GM06990 (cell line): ENCODE measurements at places on chromosomes 4 and X.

DNA sequence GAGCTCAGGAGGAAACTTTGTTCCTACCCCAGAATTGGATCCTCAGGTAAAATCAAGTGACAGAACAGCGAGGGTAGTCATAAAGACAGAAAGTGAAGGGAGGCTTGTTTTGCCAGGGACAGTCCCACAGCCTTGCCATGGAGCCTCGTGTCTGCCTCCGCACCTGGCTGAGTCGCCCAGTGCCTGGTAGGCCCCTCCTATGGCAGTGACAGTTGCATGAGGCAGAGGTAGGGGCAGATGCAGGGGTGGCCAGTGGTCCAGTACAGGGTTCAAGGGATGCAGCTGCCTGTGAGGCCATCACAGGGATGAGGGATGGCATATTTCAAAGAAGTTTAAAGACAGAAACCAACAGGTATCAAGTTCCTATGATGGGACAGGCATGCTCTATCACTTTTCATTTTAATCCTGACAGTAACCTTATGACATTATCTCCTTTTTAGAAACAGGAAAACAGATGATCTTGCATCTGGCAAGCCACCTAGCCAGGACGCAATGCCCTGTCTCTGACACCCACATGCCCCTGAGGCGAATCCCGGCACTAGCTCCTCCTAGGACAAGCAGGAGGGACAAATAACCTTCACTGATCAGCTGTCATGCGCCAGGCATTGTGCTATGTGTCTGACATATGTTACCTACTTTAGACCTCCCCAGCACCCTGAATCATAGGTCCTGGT lies 127.4 kb upstream of the ENPP6 start:
- no peak for DNase-seq

- no peak for DNase-seq
Measured at GRCh38 chr4:25101836-25102235, 58.4 kb downstream of the SEPSECS start.

- no peak for DNase-seq
Measured at GRCh38 chr4:177118596-177118995, 191.1 kb upstream of the NEIL3 start.

DNA sequence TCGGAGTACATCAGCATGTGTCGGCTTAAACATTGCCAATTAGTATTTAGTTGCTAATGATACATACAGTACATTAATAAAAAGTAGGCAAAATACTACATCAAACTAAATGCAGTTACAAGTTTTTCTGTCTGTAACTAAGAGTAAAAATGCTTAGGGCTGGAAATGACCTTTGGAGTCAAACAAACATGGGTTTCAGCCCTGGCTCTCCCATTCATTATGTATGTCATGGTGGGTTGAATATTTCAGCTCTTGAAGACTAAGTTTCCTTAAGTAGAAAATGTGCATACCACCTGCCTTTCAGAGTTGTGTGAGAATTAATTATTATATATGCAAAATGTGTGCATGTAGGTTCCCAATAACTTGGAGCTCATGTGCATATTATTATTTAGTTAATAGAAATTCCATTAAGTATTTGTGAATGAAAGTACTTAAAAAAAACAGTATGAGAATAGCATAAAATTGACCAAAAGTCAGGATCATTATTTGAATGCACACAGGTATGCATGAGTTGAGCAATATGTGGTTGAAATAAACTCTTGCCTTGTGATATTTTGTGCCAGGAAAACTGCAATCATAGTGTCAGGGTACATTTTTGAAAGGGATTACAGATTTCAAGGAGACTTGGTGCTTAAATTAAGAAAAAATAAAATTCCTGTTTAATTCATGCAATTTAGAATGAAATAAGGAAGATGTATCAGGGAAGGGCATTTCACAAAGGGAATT lies 2048.7 kb downstream of the PCDH7 start:
- no peak for DNase-seq

DNA sequence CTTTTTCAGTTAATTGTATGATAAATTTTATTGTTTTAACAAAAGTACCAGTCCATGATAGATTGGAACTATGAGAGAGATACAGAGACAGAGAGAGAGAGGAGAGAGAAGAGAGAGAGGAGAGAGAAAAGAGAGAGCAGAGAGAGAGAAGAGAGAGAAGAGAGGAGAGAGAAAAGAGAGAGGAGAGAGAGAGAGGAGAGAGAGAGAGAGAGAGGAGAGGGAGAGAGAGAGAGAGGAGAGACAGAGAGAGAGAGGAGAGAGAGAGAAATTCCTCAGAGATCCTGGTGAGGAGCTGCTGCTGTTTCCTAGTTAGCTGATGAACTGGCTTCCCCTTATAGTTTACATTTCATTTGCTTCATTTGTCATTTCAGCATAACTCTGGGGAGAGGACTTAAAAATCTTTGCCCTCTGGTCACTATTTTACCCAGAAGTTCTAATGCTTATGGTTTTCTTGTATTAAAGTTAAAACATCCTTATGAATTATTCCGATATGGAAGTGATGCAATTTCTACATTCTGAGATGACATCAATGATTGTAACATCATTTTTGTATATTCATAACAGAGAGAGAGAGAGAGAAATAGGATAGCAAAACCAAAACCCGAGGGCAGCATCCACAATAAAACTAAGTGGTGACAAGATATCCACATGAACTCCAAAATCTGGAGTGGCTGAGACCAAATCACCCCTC lies 10.8 kb downstream of the CTAG1A start:
- no peak for DNase-seq

DNA sequence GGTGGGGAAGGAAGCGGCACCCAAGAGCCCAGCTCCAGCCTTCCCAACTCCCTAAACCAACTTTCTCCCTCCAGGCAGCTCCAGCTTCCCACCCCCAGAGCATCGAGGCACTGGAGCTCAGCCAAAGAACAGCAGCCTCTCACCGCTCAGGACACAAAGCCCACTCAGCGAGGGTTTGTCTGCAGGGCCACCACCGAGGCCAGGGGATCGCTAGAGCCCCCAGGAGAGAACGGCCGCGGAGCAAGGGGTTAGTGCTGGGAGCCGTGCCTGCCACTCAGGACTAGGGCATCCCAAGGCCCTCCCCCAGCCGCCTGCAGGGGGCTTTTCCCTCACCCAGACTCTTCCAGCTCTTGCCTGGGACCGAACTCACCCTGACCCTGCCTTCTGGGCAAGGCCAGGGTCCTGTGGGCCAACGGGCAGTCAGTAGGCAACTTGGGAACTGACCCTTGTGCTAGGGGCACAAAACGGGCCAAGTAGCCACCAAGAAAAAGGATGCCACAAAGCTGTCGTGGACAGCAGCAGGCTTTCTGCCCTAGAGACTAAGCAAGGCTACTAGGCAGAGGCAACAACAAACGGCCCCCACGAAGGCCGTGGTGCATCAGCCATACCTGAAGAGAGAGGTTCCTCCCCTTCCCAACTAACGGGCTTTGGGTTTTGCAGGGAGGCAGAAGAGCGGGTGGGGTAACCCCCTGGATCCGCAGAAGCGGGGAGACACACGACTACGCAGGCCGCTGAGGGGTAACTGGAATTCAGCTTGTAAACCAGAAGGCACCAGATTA lies 2.3 kb downstream of the HCFC1 start:
- DNase-seq, result no peak
